ENCODE measurements at places on chromosomes 13 and 19.

DNA sequence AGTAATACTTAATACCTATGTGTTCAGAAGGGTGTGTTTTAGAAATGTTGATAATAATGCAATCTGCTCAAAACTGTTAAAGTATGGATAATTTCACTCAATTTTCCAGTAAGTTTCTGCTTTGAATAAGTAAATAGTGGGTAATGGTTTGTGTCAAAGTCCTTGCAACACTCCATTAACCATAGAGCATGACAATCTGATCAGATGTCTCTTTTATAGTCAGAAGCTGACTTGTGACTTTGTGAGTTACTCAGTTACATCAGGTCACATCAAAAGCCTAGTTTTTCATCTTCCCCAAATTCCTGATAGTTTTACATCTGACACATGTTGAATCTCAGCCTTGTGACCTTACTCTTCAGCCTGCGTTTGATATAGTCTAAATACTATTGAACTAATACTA, 338.0 kb downstream of the EFNB2 start:
- DNase-seq, result no peak

GRCh38 chr19:49470615-49470978, 3.4 kb upstream of the FLT3LG start:
- DNase-seq, result no peak

GRCh38 chr13:113044391-113045114, 61.0 kb upstream of the F7 start:
- DNase-seq, result no peak

- DNase-seq, result peak; percentile 99
Measured at GRCh38 chr19:6516659-6517291, 14.1 kb upstream of the TNFSF9 start.

- peak; percentile 43 for DNase-seq
Measured at GRCh38 chr19:31349160-31349881, at the start of gene TSHZ3. TSHZ3 (minus strand) TSS chr19:31349436; CDS start chr19:31349219, 217 bp downstream.

DNA sequence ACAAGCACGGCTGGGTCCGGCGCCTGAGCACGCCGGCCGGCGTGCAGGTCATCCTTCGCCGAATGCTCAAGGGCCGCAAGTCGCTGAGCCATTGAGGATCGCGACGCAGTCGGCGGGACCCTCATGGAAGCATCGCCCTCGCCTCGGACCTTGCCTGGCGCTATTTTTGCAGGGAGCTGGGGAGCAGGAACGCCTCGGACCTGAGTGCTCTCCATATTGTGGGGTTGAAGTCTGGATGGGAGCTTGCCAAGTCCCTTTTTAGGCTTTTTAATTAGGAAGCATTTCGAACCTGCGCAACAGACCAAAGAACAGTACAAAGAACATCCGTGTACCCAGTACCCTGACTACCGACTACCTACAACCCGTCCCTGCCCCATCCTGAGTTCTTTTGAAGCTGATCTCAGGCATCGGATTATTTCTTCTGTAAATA, 628 bp downstream of the MRPL34 start:
- DNase-seq, result no peak

DNA sequence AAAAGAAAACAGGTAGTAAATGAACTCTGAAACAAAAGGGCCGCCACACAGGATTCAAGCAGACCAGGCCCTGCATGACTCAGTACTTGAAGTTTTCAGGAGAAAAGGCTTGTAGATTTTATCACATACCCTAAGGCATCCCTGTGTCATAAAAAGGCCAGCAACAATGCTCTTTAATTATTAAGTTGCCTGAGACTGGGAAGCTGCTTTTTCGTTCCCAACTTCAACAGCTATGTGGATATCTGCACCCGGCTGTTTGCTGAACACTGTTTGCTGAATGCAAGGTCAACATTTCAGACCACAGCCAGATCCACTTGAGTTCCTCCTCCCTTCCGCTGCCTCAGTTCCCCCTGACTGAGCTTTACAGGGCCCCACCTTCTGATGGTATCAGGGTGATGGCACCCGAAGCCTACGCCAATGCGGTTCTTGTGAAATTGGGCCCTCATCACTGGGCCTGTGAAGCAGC, 6.1 kb upstream of the ECH1 start:
- DNase-seq, result no peak
